ENCODE measurements at places on chromosomes 1 and 21.

- no peak for DNase-seq
Observed at GRCh38 chr1:10774615-10775310, 21.7 kb downstream of the CASZ1 start.

- peak; percentile 49 for DNase-seq
Observed at GRCh38 chr21:25708467-25709065, 26.1 kb downstream of the ATP5PF start.

DNA sequence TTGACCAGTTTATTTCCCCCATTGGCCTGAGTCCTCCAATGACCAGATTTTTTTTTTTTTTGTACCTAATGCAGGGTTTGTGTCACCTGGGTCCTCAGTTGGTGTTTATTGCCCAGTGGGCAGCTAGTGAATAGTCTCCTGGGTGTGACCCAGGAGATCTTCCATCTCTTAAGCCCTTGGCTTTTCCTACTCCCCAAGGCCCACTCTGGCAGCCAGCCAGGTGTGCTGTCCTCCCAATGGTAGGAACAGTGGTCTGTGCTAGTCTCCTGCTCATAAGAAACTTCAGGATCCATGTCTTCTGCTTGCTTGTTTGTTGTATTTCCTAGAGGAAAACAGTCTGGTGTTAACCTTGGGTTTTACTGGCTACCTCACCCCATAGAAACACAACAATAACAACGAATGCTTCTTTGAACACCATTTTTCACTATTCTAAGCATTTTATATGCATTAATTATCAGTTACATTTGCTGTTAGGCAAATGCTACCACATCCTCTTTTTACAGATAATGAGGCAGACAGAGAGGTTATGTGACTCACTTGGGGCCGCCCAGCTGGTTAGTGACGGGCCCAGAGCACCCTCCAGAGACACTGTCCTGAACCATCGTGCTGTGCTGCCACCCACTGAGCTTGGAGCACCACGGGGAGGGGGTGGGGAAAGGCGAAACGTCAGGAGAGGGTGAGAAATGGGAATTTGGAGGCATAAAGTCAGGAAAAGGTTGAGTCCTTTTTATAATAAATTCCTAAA lies 107.5 kb downstream of the HIVEP3 start:
- peak; percentile 72 for DNase-seq

GRCh38 chr21:31493350-31493880 lies 149.4 kb upstream of the TIAM1 start:
- no peak for DNase-seq

DNA sequence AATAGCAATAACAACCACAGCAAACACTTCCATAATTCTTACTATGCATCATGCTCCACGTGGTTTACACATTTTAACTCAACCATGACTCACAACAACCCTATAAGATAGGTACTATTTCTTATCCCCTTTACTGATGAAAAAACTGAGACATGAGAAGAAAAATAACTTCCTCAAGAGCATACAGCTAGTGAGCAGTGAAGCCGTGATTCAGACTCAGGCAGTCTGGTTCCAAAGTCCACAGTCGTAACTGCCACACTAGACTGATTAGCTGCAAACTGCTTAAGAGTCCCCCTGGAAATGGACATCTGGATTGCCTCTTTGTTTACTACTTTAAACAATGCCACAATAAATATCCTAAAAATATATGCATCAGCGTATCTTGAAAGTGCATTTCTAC lies 55.7 kb downstream of the PLD5 start:
- no peak for DNase-seq

DNA sequence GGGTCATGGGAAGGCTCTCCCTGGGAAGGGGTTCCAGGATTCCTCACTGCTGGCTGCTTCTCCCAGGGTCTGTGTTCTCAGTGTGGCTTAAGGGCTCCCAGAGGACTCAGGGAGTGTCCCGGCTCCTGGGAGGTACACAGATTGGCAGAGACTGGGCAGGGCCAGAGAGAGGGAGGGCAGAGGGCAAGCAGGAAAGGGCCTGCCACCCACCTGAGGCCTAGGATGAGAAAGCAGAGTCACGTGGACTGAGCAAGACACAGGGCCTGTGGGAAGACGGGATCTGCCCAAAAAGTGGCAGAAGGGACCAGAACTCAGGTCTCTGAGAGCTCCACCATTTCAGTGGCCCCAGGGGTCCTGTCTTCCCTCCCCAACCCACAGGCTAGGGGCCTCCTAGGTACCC lies 871 bp downstream of the SLFNL1 start:
- no peak for DNase-seq

GRCh38 chr1:109481646-109482045 lies 2.1 kb upstream of the ATXN7L2 start:
- DNase-seq = no peak

DNA sequence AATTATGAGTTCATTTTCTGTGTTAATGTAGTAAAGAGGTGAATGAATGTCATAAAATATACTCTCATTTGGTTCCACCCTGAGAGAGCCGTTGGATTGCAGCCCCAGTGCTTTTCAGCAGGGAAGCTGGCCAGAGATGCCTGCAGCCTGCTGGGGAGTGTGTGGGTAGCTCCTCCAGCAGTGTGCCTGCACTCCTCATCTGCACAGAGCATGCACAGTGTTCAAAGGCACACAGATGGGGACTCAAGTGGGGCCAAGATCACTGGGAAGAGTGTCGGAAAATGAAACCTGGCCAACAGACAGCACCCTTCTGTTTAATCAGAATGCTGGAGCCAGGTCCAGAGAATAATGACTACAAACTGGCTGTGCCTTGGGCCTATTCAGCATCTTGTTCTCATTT lies 206.8 kb downstream of the ST6GALNAC3 start:
- no peak for DNase-seq
